ENCODE measurements at places on chromosomes 16 and 17.

- no peak for DNase-seq
These were observed 32.9 kb downstream of the SYNRG start for GRCh38 chr17:37576281-37576680.

DNA sequence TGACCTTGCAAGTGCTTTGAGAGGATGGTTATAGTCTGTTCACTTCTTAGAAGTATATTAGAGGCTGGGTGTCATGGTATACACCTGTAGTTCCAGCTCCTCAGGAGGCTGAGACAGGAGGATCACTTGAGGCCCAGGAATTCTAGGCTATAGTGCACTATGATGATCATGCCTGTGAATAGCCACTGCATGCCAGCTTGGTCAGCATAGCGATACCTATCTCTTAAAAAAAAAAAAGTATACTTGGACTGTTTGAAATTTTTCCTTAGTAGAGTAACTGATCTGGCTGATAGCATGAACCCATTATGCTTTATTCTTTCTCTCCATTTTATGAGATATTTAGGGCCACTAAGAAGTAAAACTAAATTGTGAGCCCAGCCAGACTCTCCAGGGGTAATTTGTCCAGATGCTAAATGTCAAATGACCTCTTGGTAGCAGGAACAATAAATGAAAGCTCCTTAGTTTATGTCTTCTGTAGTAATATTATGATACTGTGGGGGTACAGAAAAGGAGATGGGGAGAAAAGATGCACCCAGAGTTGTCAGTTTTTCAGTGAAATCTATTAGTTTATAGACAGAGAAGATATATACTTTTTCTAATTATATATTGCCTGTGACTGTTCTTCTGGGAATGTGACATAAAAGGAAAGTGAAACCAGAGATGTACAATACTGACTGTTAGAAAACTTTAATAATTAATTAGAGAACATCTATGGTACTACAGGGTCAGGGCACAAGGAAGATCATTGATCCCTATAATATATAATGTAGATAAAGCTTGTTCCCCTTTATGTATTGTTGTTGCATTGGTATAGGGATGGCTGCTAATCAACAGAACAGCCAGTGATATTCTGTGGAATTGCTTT lies 335.3 kb upstream of the TBX2 start:
- no peak for DNase-seq

DNA sequence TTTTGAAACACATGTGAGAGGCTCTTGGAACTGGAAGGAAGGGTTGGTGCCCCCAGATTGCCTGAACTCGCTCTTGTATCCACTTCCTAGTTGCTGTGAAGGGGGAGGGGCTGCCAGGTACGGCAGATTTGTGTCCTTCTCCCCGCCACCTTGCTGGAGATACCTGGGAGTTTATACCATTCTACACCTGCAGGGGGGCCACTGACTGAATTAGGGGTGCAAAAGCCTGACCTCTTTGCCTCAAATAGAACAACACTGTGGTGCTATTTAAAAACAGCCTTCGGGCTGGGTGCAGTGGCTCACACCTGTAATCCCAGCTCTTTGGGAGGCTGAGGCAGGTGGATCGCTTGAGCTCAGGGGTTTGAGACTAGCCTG lies 35.1 kb upstream of the IL34 start:
- no peak for DNase-seq

DNA sequence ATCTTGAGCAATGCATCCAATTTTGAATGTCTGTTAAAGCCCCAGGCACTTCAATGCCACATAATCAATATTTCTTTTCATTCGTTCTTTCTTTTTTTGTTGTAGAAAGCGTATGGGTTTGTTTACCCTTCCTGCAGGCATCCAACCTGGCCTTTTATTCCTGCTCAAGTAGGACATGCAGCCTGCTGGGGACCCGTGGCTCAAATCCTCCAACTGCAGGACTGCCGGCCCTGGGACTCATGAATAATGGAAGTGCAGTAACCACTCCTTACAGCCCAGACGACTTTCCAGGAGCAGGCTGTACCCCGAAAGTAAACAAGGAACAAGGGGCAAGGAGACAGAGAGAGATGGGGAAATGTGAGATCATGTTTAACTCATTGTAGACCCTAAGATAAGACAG lies 126.4 kb downstream of the SALL1 start:
- DNase-seq: no peak

- DNase-seq: no peak
These were observed 3.7 kb downstream of the NUBP2 start for GRCh38 chr16:1786242-1787055.

- no peak for DNase-seq
These were observed 113.3 kb downstream of the IRF8 start for GRCh38 chr16:86012221-86012620.

DNA sequence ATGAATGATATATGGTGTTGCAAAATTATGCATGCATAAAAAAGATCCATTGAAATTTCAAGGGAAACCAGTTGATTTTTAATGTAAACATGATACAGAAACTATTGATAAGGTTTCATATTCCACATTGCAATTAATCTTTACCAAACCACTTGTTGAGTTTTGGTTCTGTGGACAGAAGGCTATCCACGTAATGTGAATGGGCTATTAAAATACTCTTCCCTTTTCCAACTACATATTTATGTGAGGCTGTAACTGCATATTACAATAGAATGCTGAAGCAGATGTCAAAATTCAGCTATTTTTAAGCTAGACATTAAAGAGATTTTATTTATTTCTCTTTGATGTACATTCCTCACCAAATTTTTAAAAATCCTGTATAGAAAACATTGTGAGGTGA lies 33.7 kb upstream of the VPS4A start:
- no peak for DNase-seq

DNA sequence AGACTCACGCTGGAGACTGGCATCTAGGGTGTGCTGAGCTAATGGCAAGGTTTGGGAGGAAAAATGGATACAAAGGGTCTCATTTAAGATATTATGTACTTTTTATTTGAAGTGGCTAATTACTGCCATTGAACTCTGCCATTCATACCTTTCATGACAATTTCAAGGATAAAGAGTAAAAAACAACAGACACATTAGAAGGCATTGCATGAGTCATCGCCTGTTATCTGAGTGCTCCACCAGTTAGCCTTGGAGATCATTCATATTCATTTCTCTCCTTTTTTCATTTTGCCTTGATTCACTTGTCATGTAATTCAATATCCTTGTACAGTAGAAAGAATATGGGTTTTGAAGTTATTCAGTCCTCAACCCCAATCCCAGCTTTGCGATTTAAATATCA lies 109.5 kb downstream of the CDH8 start:
- no peak for DNase-seq

- DNase-seq: no peak
These were observed 66.2 kb downstream of the TMEM132E start for GRCh38 chr17:34645594-34645993.

GRCh38 chr17:77145224-77145611 lies 4.4 kb downstream of the SEC14L1 start:
- no peak for DNase-seq

- no peak for DNase-seq
These were observed 29.0 kb downstream of the ETV4 start for GRCh38 chr17:43517161-43517560.

DNA sequence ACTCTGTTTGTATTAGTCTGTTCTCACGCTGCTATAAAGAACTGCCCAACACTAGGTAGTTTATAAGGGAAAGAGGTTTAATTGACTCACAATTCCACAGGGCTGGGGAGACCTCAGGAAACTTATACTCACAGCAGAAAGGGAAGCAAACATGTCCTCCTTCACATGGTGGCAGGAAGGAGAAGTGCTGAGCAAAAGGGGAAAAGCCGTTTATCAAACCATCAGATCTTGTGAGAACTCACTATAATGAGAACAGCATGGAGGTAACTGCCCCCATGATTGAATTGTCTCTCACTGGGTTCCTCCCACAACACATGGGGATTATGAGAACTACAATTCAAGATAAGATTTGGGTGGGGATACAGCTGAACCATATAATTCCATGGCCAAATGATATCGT lies 30.9 kb downstream of the ABCC1 start:
- no peak for DNase-seq

GRCh38 chr17:82160075-82160474 lies 52.6 kb downstream of the CCDC57 start:
- DNase-seq: no peak

DNA sequence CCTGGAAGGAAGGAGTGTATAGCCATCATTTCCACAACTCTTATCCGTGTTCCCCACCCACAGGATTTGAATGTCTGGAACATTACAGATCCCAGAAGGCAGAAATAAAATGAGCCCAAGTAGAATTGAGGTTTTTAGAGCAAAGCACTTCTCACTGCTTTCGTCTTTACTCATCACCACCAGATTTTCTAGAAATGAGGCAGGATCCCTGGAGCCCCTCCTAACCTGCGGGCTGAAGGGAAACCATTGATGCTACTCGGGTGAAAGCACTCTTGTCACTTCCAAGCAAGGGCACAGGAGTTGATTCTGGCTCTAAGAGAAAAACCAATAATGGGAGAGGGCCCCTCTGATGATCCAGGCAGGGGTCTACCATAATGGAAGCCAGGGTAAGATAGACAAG lies 2.8 kb upstream of the ALDOC start:
- no peak for DNase-seq

DNA sequence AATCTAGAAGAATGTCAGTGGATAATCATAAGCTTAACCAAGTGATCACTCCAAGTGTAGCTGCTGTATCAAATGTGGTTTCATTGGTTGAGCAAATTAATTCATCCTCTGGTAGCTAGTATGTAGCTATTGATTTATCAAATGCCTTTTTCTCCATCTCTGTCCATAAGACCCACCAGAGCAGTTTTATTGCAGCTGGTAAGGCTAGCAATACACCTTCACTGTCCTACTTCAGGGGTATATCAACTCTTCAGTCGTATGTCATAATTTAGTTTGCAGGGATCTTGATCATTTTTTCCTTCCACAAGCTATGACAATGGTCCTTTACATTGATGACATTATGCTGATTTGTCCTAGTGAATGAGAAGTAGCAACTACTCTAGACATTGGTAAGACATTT lies 158.8 kb downstream of the PRKCB start:
- DNase-seq: no peak

DNA sequence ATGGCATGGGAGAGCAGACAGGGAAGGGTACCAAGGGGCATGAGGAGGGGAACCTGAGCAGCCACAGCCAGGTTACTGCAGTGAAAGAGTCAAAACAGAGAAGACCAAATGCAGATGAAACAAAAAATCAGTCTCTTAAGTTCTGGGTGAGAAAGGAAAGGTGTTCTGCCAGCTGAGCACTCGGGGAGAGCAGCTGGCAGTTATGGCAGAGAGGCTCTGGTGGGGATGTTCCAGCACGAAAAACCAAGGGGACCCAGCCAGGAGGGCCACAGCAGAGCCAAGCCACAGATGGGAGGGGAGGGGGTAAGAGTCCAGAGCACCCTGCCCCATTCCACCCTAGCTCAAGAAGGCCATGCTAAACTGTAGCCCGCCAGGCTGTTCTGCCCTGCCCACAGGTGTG lies 31.7 kb downstream of the STH start:
- DNase-seq: no peak

GRCh38 chr17:29096094-29096493 lies 53.2 kb downstream of the PIPOX start:
- DNase-seq: no peak

DNA sequence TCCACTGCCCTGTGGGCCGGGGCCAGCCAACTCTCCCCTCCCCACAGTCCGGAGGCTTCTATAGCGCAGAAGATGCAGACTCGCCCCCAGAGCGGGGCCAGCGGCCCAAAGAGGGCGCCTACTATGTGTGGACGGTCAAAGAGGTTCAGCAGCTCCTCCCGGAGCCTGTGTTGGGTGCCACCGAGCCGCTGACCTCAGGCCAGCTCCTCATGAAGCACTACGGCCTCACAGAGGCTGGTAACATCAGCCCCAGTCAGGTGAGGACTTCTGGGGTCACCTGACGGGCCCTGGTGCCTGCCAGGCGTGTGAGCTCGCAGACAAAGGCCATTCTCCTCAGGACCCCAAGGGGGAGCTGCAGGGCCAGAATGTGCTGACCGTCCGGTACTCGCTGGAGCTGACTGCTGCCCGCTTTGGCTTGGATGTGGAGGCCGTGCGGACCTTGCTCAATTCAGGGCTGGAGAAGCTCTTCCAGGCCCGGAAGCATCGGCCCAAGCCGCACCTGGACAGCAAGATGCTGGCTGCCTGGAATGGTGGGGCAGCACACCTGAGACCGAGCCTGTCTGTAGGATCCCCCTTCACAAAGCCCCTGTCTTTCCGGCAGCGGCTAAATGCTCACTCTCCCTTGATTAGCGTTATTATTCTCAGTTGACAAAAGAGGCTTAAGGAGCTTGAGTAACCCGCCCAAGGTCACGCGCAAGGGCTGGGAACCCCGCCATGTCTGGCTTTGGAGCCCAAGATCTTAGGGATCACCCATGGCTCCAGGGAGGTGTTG lies 3.9 kb downstream of the SPATA20 start:
- peak; percentile 62 for DNase-seq

- DNase-seq: no peak
These were observed 106.3 kb downstream of the C16orf95 start for GRCh38 chr16:87210894-87211293.

DNA sequence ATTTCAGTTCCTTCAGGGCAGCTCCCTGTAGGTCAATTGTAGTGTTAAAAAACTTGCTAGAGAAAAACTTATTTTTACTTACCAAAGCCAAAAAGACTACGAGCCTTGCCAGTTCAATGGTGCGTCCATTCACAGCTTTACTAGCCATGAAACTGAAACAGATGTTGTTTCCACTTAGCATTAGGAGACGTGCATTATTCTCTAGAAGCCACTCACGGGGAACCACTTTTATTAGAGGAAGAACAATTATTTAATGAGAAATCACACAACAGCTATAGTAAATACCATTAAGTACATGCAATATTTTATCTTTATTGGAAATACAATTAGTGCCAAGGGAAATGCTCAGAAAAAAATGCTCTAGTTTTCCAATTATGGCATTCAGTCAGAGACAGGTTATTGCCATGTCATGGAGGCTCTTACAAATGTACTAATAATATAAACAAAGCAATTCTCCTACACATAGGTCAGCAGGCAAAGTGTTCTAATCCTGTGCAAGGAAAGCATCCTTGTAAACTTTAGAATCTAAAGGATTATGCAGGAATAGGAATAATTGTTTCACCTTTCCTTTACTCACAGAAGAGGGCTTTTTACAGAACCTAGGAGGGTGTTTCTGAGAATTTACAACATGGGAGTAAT lies 17.4 kb downstream of the LASP1NB start:
- DNase-seq: no peak

DNA sequence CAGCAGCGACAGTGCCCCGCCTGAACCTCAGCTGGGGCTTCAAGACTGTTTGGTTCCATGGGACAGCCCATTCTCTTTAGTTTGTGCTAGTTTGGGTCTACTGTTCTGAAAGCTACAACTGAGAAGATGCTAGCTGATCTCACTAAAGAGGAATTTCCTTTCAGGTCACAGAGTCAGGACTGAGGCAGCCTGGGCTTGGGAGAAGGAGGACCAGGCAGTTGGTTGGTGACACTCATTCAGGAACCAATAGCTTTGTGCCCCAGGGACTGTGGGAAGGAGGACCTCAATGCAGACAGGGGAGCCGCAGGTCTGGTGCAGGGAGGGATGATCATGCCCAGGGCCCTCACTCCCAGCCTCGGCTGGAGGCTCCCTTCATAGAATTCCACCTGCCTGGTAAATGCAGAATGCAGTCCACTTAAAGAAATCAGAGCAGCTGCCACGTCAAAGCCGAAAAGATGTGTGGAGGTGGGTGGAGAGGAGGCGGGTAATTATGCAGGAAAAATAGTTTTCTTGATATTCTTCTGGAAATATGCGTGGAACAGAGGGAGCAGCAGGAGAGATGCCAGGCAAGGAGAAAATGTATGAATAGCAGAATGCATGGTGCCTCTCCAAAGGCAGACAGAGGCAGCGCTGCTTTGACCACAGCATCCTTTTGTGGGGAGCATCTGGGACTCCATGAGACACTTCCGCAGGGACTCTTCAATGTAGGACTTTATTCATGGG lies 32.6 kb upstream of the ZFP90 start:
- no peak for DNase-seq

All from smooth muscle cell of the brain vasculature (primary cell).